Inflammatory macrophage treated with lipopolysaccharide for 4 hours (primary cell): ENCODE measurements at places on chromosomes 6 and 20.

DNA sequence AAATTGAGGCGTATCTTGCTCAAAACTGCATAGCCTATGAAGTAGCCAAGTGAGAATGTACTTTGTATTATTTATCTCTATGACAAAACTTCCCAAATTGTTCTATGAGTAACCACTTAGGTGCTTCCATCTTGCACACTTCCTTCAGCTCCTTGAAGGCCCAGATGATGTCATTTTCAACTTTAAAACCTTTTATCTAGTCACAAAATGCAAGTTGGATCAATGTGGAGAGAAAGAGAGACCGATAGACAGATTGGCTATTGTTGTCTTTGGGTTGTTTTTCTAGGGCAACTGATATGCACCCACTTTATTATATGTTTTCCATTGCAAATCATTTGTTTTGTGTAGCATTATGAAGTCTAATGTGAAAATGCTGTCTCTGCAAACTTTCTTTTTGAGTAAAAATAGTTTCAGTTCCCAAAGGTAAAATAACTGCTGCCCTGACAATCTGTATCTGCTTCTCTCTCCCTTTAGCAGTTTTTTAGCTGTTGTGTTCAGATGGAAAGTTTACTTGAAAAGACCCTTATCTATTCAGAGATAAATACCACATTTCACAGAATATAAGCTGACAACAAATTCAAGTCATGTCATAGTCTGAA, 73.7 kb upstream of the CITED2 start:
- no peak for DNase-seq

GRCh38 chr6:107870381-107870780, 46.3 kb upstream of the SCML4 start:
- DNase-seq: peak; percentile 14

- DNase-seq: no peak
Observed at GRCh38 chr6:62614442-62614841, 328.4 kb upstream of the KHDRBS2 start.

DNA sequence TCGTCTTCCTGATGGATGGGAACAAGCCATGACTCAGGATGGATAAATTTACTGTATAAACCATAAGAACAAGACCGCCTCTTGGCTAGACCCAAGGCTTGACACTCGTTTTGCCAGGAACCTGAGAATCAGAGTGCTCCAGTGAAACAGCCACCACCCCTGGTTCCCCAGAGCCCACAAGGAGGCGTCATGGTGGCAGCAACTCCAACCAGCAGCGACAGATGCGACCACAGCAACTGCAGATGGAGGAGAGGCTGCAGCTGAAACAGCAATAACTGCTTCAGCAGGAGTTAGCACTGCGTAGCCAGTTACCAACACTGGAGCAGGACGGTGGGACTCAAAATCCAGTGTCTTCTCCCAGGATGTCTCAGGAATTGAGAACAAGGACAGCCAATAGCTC, 100.9 kb upstream of the SAMD5 start:
- DNase-seq: no peak

DNA sequence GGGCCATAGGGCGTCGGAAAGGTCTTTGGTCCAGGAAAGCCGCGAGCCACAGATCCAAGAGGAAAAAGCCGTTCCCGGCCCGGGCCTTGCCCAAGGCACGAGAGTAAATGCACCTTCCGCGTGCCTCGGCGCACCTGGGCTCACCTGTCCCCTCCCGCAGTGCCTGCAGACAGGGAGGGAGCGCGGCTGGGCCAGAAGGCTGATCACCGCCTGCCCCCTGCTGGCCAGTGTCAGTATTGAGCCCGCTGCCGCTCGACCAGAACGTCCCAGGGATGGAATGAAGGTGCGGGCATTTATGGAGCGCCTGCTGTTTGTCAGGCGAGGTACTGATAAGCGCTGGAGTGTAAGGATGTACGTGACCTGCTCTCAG, 679 bp upstream of the LPIN3 start:
- peak; percentile 60 for DNase-seq

DNA sequence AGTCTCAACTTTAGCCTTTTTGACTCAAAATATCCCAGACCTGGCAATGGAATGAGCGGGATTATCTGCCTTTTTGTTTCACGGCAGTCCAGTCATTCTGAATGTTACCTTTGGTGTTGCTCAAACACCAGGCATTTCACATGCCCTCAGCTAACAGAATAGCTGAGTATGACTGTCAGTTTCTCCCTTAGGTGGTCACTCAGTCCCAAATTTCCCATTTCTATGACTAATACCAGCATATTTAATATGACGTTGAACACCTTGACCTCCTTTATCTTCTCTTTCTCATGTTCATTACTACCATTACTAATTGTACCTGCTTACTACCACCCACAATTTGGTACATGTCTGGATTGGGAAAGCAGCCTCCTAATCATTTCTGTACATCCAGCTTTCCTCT, 65.2 kb downstream of the EDN1 start:
- no peak for DNase-seq

GRCh38 chr6:87465051-87465450, 7.7 kb upstream of the SLC35A1 start:
- DNase-seq: no peak

GRCh38 chr20:1741309-1742048, 83.9 kb upstream of the SIRPG start:
- peak; percentile 88 for DNase-seq

- no peak for DNase-seq
Observed at GRCh38 chr20:61284752-61285151, 32.7 kb downstream of the CDH4 start.

GRCh38 chr6:18656506-18656905, 269.4 kb downstream of the RNF144B start:
- no peak for DNase-seq

DNA sequence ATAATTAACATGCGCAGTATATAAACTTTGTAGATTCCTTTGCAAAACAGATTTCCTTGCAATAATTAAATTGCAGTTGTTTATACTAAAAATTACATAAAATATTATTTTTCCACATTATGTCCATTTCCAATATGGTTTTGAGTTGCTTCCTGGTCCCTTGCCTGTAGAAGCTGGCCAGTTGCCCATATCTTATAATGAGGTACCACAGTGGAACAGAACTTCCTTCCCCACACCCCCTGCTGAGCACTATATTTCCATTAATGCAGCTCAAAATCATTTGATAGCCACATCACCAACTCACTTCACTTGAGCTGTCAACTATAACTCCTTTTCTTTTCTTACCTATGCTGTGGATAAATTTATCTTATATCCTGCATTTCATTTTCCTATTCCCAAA, 194.6 kb downstream of the DST start:
- DNase-seq: no peak

DNA sequence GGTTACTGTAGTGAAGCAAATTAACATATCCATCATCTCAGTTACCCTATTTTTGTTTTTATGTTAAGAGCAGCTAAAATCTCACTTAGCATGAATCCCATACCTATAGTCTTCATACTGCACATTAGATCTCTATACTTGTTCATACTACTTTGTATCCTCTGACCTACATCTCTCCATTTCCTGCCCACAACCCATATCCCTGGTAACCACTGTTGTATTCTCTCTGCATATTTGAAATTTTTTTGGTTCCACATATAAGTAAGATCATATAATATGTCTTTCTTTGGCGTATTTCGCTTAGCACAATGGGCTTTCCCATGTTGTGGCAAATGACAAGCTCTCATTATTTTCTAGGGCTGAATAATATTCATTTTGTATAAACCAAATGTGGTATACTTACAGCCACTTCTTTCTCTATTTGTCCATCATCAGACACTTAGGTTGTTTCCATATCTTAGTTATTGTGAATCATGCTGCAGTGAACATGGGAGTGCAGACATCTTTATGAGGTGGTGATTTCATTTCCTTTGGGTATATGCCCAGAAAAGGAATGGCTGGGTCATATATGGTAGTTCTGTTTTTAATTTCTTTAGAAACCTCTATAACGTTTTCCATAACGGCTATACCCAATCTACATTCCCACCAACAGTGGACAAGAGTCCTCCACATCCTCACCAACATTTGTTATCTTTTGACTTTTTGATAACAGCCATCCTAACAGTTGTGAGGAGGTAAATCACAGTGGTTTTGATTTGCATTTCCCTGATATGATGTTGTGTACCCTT, 39.8 kb downstream of the BACH2 start:
- no peak for DNase-seq

GRCh38 chr6:116375262-116375661, 4.5 kb downstream of the DSE start:
- DNase-seq: no peak

DNA sequence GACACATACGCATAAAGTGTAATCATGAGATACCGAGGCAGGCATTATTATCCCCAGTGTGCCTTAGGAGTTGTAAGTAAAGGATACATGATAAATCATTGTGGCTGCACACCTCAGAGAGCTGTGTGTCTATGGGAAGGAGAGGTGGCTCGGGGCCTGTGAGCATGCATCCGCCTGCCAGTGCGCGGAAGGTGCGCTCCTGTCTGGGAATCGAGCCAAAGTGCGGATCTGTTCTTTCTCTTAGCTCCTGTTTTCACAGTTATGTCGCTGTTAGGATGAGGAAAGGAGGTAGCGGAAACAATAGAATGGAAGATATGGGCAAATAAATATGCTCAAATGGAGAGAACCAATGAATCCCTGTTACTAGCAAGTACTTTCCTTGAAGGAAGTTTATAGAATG, 98.0 kb downstream of the ANKRD6 start:
- DNase-seq: no peak

DNA sequence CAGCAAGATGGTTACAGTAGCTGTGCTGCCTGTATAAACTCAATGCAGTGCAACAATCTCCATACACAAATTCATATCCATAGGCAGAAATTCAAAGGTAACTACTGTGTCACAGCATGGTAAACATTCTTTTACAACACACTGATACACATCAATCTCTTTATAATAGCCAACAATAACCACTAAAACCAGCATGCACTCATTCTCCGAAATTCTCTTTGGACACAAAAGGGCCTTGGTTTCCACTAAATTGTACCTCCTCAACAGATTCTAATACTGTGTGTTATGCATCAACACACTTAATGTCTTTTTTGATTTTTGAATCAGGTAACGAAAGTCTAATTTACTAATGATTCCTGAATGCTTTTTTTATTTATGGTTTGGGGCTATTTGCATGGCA, 1323.7 kb downstream of the GRIK2 start:
- no peak for DNase-seq

DNA sequence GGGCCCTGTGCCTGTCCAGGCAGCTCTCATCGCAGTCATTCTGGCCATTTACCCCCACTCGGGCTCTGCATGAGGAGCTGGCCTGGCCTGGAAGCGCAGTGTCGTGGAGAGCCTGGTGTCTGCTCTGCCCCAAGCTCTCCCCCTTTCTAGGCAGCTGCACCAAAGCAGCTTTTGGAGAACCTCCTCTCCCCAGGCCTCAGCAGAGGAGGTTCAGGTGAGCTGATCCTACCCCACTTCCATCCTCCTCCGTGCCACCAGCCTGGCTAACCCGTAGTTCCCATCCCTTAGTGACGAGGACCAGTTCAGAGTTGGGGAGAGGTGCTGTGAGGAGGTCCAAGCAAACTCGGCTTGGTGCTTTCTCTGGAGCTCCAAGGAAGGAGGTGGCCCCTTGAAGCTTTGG, 30.5 kb upstream of the PHACTR3 start:
- DNase-seq: no peak
